ENCODE measurements at places on chromosomes 1 and 21.
A peak's percentile ranks its signal among the peaks of the same experiment; 100 is the strongest.

DNA sequence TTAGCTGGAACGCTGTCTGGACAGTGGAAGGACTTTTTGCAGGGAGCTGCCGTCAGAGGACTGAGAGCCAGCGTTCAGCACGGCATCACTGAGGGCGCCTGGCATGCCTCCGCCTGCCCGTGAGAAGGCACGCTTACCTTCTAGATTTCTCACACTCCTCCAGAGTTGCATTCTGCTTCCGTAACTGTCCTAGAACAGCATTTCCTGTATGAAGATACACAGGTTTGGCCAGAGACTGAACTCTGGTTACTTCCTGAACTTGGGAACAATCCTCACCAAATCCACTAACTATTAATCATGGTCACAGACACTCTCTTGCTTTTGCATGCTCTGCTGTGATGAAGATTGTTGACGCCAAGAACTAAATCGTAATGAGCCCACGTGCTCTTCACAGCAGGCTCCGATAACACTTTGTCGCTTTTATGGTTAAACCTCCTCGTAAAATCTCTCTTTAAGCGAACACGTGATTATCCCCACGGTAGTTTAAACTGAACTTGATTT lies 93.5 kb downstream of the KIF26B start:
- no peak for DNase-seq

DNA sequence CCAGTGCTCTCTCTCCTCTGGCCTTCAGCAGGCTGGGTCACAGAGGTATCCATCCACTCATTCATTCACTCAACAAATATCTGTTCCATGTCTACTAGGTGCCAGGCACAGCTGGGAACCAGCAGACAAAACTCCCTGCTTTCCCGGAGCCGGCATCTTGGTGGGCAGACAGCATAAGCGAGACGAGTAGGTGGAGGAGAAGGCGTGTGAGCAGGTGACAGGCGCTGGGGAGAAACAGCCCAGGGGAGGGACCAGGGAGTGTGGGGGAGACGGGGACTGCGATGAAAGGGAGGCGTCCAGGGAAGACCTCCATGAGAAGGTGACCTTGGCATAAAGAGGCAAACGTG lies 11.0 kb upstream of the KCNAB2 start:
- no peak for DNase-seq

DNA sequence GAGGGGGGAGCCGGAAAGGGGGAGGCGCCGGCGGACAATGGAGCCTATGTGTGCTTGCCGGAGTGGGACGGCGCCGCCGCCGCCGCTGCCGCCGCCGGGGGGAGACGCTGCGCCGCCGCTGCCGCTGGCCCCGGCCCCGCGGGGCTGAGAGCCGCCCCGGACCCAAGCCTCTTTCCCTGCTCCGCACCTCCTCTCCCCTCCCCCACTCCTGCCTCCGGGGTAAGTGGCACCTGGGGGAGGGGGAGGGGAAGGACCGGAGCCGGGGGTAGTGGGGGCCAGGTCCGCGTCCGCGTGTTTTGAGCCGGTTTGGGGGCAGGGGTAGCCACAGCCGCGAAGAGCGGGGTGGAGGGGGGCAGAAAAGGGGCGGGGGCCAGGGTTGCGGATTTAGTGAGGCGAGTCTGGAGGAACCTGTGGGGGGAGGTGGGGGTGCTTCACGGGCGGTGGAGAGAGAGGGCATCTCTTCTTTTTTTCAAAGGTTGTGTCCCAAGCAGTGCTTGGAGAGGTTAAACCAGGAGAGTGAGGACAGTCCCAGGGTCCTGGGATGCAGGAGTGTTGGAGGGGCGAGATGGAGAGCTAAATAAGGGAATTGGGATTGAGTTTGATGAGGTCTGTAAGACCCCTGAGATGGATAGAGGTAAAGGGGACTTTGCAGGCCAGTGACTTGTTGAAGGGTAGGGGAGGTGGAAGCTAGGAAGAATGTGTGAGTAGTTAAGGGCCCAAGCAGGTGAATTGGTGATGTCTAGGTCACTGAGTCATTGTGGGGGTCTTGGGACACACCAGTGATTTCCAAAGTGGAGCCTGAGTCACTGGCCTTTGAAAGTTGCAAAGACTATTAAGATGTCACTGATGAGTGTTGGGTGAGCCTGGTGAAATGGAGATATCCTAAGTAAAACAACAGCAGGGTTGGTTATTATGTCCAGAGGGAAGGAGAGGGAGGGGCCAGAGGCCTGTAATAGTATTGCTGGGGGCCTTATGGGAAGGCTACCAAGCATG lies 59.1 kb downstream of the BCL9 start:
- DNase-seq, result no peak

DNA sequence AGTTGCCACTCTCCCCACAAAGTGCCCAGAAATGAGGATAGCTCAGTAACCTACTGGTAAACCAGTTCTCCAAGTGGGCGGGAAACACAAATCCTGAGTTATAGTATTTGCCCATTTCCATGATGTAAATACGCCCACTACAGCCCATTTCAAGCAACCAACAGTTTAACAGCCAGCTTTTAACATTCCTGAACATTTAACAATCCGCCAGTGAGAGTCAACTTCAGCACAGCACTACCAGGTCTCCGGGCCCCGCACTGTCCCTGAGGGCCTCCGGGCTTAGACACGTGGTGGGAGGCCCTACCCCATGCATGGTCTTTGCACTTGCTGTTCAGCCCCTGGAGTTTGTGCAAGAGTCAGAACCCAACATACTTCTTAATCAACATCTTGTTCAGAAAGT lies 132.0 kb upstream of the CTTNBP2NL start:
- DNase-seq, result no peak

GRCh38 chr1:17539477-17540254 lies at the start of gene ARHGEF10L:
Gene ARHGEF10L, plus strand, starts transcription at chr1:17539698. Its CDS starts 40,898 bp downstream, at chr1:17580596.
- no peak for DNase-seq

DNA sequence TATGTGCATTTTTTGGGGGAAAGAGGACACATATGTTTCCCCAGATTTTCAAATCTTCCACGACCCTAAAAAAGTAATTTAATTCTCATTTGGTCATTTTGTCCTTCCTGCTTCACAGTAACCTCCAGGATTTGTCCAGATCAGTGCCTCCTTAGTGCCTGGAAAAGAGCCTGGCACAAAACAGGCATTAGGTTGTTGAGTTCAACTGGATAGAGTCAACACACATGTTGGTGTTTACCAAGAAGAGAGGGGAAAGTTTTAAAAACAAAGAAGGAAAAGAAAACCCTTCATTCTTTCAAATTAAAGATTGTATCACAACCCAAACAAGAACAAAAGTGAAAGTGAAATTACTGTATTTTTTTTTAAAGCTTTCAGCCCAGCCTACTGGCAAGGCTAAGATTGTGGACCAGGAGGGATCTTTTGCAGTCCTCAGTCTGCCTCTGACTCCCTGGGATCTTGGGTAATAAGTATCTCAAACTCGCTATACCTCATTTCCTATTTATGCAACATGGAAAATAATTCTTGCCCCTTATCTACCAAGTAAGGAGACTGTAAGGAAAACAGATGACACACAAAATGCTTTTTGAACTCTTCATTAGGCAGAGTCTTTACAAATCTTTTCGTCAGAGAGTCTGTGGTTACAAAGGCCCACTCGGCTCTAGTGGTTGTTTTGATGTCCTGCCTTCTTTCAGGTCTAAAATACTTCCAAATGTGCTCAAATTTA lies 57.8 kb downstream of the ZNF281 start:
- DNase-seq, result no peak

DNA sequence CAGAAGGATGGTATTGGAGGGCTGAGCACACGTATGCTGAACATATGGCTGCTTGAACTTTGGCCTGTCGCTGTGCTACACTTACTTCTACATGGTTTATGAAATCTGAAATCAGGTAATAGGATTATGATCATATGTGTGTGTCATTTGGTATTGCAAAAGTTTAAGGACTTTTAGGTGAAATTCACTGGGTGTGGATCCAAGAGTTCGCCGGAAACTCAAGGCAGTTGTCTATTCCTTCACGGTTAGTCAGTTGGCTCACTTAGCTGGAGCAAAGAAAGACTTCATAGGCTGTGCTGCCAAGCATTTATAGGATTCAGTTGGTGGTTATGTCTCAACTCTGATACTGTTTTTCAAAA lies 927 bp downstream of the UAP1 start:
- no peak for DNase-seq

- DNase-seq, result peak; percentile 69
Measured at GRCh38 chr1:203117611-203118575, 9.6 kb upstream of the ADORA1 start.
